ENCODE measurements at places on chromosomes 4 and X.

GRCh38 chrX:139112432-139112831 lies 400.9 kb upstream of the FGF13 start:
- DNase-seq = no peak

DNA sequence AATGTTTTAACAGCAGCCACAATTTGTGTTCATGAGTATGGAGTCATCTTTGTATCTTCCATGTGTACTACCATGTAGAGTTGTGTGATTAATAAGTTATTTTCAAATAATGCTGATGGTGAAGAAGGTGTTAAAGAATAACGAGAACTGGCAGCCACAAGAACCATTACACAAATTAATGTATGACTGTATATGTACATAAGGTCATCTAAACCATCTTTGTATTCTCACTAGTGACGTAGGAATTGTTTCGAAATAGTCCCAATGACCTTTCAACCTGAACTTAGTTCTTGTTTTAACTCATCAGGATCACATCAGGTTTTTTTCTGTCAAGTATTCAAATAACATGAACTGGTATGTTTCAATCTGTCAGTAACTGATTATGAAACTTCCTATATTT lies 48.3 kb upstream of the NOCT start:
- no peak for DNase-seq

DNA sequence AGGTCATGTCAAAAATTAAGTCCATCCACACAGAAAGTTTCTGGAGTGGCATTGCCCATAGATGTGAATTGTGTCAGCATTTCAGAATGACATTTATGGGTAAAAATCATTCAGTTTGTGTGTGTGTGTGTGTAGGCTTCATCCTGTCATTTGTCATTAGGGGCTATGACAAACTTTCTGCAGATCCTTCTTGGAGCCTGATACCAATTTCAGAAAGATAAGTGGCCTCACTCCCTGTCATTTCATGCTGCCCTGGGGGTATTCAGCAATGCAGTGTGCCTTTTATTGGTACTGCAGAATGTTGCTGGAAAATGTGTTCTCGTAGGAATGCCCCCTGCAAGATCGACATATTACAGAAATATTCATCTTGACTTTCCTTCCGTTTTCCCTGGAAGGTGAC lies 659.7 kb downstream of the NLGN4X start:
- DNase-seq = no peak

DNA sequence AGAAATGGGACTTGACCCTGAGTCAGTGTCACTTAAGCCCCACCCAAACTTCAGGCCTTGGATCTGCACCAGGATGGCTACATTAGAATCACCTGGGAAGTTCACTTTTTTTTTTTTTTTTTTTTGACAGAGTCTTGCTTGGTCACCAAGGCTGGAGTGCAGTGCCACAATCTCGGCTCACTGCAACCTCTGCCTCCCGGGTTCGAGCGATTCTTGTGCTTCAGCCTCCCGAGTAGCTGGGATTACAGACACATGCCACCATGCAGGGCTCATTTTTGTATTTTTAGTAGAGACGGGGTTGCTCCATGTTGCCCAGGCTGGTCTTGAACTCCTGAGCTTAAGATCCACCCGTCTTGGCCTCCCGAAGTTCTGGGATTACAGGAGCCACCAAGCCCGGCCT lies 3.0 kb downstream of the NCBP2L start:
- DNase-seq = no peak

DNA sequence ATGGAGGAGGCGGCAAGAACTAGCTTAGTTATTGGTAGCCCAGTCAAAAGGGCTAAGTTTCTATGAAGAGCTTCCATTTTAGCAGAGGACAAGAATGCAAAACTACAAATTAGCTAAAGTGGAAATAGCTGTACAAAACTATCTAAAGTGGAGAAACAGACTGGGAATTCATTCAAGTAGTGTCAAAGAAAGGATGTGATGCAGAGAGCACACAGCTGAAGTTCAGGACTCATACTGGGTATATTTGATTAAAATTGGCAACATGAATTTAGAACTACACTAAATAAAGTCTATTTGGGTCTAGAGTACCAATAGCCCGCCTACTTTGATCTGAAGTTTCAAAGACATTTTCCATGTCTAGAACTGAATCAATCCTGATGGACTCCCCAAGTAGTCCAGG lies 33.1 kb upstream of the GNRHR start:
- DNase-seq = no peak

DNA sequence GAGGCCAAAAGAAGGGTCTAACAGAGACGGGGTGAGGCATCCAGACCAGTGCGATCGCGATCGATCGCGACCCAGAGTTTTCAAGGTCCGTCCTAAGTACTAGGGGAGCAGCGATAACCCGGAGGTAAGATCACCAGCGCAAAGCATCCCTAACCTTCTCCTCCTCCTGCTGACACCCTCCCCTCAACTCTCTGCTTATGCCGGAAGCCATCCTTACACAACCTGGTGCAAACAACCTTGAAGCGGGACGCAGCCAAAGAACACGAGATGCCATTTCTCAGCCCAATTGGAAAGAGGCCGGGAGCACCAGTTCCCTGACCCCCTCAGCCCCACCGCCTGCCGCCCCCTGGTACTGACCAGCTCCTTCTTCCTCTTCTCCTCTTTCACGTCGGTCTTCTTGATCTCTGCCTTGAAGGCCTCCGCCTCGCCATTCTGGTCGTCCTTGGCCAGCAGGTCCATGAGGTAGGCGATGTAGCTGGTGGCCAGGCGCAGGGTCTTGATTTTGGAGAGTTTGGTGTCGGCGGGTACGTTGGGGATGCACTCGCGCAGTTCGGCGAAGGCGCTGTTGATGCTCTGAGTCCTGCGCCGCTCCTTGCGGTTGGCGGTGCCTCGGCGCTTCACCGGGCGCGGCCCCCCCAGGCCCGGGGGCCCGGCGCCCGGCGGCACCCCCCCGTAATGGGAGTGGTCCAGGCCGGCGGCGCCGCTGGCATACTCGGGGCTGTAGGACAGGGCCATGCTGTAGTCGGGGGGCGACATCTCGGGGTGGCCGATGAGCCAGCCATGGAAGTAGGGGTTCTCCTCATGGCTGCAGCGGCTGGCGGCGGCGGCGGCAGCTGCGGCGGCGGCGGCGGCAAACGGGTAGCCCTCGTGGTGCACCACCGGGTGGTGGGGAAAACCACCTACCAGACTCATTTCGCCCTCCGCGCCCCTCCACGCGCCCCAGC lies 1.4 kb downstream of the HAND2 start:
- DNase-seq = no peak

GRCh38 chr4:118032691-118033090 lies 1.6 kb upstream of the NDST3 start:
- no peak for DNase-seq

GRCh38 chrX:148422526-148422925 lies 77.9 kb upstream of the AFF2 start:
- DNase-seq = no peak

GRCh38 chrX:53309837-53310236 lies 28.5 kb upstream of the IQSEC2 start:
- DNase-seq = no peak

- DNase-seq = no peak
Observed at GRCh38 chr4:100519205-100519604, 1.4 kb upstream of the EMCN start.

GRCh38 chr4:87523307-87523706 lies 5.9 kb downstream of the SPARCL1 start:
- DNase-seq = no peak
